Activated CD8-positive, alpha-beta T cell treated with anti-CD3 and anti-CD28 coated beads, Interleukin-2, amount 10 ng/mL, durations not matched to agents 7 days and 5 days (primary cell): ENCODE measurements at places on chromosomes 11 and 22. TPM values are rescaled to one million over a fixed set of nuclear protein-coding genes. Genes with fewer than 3 reads are reported as not detected.

GRCh38 chr11:86518211-86518610 lies 143.5 kb downstream of the CCDC81 start:
- DNase-seq, result no peak

Gene CHRNA10
- total RNA-seq, result 2.6 TPM

DNA sequence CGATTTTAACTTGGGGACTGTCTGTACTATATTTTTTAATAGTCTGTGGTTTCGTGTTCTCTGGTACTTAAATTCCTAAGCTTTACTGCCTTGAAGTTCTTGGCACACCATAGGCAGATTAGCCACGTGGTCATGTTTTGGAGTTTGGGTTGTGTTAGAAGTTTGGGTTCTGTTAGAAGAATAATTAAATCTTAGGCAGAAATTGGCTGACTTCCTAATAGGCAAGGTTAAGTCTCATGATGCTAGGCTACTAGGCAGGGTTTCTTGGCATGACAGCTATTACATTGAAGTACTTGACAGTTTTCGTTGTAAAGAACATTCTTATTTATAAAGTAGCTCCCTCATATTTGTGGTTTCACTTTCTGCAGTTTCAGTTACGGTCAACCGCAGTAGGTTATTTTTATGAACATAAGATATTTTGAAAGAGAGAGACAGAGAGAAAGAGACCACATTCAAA lies 30.0 kb upstream of the MMP7 start:
- DNase-seq, result peak; percentile 55

DNA sequence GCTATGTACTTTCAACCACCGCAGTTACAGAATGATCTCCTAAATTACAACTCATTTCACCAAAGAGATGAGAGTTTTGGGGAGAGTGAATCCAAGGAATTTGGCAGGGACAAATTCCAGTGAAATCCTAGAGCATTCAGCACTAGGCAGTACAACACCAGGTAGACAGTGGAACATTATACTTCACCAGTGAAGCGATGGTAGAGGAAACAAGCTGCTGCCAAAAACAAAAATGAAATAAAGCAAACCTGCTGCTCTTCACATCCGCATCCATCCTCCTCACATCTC lies 16.9 kb downstream of the SMCO4 start:
- DNase-seq, result no peak

Gene HTR3A
- total RNA-seq, result not detected

GRCh38 chr11:17244046-17244445 lies 32.5 kb upstream of the NUCB2 start:
- DNase-seq, result no peak

GRCh38 chr11:34468209-34468841 lies 29.6 kb downstream of the CAT start:
- DNase-seq, result peak; percentile 64

GRCh38 chr11:59953463-59954218 lies 10.2 kb upstream of the OOSP4A start:
- no peak for DNase-seq

GRCh38 chr11:111352231-111352746 lies 26.8 kb downstream of the POU2AF1 start:
- no peak for DNase-seq

DNA sequence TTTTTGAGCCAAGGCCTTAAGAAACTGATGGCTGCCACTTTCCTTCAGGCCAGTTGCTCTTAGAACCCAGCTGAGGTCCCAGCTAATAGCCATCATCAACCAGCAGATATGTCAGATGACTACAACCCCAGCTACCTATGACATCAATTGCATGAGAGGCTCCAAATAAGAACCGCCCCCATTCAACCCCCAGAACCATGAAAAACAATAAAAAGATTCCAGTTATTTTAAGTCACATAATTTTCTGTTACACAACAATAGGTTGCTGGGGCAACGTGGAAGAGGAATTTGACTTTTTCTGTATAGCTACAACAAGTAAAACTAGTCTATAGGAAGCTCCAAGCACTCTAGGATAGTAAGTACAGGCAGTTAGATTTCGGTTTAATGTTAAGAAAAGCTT lies 216.3 kb upstream of the MTNR1B start:
- no peak for DNase-seq

- DNase-seq, result no peak
Observed at GRCh38 chr22:32024796-32025195, 18.3 kb upstream of the SLC5A1 start.
